Glutamatergic neuron (in vitro differentiated cells): ENCODE measurements at places on chromosomes 7 and 10. TPM values are rescaled to one million over a fixed set of nuclear protein-coding genes. Genes with fewer than 3 reads are reported as not detected.

DNA sequence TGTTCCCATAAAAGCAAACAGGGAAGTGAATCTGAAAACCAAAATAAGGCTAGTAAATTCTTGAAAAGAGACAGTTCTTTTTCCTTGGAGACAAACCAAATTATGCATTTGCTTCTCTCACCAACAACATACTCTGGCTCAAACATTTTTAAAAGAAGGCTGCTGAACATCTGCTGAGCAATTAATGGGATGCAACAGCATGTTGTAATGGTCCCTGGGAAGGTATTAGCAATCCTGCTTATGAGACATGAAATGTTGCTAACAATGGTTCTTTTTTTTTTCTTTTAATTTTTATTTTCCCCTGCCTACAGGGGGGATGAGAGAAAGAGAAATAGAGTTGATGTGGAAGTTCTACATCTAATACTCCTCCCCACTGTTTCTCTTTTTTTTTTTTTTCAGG, 572.1 kb downstream of the SORCS1 start:
- H3K36me3 ChIP-seq: no peaks in the 10 kb centered on the region
- H3K4me1 ChIP-seq: peaks cover 3% of the 10 kb centered on the region
- no peak overlapping the region for H3K4me3 ChIP-seq
- H3K27me3 ChIP-seq: no peaks in the 10 kb centered on the region
- no peak overlapping the region for H3K27ac ChIP-seq
- DNase-seq: no peak

DNA sequence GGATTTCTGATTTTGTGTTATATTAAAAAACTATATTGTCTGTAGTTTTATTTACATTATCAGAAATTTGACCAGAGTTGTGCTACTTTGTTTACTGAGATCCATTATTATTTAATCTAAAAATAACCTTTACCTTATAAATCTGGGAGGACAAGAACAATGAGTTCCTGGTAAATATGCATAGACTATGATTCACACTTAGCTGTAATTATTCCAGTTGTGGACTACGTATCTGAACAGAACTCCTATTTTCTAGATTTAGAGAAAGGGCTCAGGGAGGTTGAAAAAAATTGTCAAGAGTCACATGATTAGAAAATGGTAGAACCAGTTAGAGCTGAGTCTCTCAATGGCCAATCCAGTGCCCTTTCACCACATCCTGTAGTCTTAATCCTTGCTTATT, 4.2 kb upstream of the GPR158 start:
- DNase-seq: no peak
- no peak overlapping the region for H3K27ac ChIP-seq
- no peaks in the 10 kb centered on the region for H3K36me3 ChIP-seq

GRCh38 chr10:70546584-70546983, 56.0 kb downstream of the PRF1 start:
- no peak overlapping the region for H3K4me3 ChIP-seq
- DNase-seq: no peak
- H3K27ac ChIP-seq: no peak overlapping the region
- peaks cover 4% of the 10 kb centered on the region for H3K27me3 ChIP-seq

DNA sequence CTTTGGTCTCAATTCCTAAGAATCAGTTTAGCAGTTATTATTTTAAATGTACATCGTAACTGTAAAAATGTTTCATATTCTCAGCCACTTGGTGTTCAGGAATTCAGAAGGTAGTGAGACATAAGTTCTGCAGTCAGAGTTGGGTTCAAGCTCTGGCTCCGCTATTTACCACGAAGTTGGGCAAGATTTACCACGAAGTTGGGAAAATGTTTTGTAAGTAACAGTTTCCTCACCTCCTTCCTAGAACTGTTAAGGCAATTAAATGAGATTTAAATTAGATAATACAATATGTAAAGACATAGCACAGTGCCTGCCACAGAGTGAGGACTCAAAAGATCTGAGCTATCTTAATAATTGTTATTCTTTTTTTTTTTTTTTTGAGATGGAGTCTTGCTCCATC, 16.3 kb upstream of the ABLIM1 start:
- no peak for DNase-seq
- H3K27ac ChIP-seq: no peak overlapping the region
- H3K27me3 ChIP-seq: peaks cover 2% of the 10 kb centered on the region
- H3K4me3 ChIP-seq: no peak overlapping the region
- H3K36me3 ChIP-seq: no peaks in the 10 kb centered on the region

Gene BLNK
- not detected for total RNA-seq

Gene IGFBP1
- total RNA-seq: not detected
